ENCODE measurements at places on chromosomes 7 and 10.
A peak's percentile ranks its signal among the peaks of the same experiment; 100 is the strongest.

DNA sequence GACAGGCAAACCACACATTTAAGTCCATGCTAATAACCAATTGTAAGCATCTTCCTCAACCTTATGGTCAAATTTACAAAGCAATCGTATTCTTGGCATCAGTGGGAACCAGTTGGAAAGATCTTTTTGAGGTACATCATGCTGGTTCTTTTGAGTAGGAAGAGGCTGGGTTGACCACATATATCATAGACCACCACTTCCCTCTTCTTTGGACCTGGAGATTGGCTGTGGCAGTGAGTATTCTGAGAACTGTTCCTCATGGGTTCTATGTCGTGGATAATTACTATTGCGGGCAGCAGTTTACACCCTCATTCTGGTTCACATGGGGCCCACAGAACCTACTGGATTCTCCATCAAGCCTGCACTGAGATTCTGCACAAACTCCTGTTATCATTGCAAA is 35.5 kb upstream of the C1GALT1 start:
- DNase-seq = no peak

DNA sequence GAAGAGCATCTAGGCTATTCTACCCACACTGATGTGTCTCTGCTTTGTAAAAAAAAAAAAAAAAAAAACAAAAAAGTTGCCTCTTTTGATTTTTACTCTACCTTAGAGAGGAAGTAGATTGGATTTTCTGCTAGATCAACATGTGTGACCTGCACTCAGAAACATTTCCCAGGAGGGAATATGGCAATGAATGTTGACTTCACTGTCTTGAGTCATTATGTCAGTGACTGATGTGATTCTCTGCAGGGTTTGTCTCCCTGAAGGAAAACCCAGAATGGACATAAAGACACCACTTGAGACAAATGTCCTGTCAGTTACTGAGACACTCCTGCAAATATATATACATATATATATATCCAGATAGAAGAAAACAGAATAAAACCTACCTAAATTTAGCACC is 370.3 kb downstream of the BMPER start:
- no peak for DNase-seq

DNA sequence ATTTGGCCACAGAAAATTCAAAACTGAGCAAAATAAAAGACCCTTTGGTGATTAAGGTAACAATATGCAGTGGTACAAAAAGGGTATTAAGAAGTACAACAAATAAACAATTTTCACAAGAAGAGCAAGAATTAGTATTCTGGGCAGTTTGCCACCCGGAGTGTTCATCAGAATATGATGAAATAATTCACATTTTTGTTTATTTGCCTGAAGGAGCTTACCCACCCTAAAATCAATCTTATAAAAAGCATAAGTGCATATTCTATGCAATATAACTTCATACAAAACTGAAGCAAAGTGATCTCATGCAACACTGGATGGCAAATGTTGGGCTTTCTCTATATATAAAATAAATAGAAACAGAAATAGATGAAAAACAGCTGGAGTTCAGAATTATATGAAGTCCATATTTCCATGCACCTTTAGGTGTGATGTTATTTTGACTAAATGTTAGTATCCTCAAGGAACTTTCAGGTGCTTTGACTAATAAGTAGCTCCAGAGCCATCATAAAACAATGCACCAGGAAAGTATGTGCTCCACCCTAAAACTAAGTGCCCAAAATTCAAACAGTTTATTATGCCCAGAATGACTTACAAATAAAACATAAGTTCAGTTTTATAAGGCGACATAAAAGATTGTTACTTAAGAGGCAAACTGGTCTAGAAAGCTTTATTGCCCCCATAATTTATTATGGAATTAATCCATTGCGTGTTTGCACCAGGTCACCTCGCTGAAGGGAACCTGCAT is 474.3 kb downstream of the SEMA3D start:
- DNase-seq = peak; percentile 17

DNA sequence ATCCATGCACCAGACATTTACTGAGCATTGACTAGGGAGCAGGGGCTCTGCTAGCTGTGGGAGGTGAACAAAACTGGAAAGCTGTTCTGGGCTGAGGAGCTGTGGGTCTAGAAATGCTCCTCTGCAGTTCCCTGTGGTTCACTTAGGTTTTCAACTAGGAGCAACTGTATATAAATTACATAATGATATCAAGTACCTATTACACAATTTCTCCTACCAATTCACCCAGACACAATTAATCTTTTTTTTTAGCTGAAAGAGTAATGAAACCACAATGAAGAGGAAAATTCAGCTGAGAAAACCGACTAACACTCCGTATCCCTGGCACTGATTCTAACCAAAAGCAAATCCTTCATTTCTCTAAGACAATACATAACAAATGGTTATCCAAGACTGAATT is 39.4 kb downstream of the COL28A1 start:
- peak; percentile 39 for DNase-seq

DNA sequence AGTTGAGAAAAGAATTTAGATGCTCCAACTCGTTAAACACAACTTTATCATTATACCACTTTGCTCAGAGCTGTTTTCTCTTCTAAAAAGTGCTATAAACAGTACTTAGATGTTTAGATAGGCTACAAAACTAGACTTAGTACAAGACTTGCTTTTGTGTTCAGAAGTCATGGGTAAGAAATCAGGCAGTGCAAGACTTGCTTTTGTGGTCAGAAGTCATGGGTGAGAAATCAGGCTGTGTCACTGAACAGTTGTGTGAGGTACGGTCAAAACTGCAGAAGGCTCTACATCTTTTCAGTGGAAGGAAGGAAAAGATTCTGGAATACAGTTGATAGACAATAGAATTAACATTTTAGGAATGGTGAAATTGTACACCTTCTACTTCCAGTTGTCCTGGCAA is 239.7 kb downstream of the DNAJB9 start:
- no peak for DNase-seq

GRCh38 chr10:103533827-103534226 is 40.3 kb downstream of the NEURL1 start:
- DNase-seq = no peak

DNA sequence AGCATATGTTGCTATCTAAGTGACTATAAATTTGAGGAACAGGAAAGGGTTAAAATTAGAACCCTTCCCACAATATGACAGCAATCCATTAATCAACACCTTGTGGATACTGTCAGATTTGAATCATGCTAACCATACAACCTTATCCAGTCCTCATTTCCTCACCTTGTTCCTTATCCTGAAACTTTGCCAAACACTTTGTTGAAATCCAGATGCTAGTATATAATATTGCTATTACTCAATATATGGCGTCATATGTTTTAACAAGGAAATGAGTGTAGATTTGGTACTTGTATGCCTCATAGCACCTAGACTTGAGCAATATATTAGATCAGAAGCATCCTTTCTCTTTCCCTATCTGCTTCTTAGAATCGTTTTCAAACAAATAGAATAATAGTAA is 66.3 kb upstream of the SLC25A13 start:
- peak; percentile 71 for DNase-seq

- no peak for DNase-seq
Measured at GRCh38 chr7:17910377-17910776, 29.9 kb downstream of the SNX13 start.

DNA sequence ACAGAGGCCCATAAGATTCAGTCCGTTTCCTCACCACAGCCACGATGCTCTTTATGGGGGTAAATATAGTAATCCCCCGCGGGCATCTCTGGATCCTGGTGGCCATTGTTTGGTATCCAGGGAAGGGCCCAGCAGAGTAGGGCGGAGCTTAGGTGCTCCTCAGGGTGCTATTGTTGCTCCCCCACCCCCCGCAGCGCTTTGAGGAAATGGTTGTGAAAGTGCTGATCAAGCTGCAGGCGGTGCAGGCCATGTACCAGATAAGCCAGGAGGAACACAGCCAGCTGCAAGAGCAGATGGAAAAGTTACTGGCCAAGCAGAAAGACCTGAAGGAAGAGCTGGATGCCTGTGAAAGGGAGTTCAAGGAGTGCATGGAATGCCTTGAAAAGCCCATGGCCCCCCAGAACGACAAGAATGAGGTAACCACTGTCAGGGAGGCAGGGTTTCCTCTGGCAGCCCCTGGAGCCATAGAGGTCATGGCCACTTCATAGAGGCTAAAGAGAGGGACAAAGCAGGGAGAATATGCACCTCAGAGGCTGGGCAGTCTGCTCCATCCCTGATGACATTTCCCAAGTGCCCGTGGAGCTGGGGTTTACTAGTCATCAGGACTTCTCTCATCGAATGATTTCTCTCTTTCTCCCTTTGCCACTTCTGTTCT is 17.6 kb upstream of the FLNC start:
- peak; percentile 77 for DNase-seq

DNA sequence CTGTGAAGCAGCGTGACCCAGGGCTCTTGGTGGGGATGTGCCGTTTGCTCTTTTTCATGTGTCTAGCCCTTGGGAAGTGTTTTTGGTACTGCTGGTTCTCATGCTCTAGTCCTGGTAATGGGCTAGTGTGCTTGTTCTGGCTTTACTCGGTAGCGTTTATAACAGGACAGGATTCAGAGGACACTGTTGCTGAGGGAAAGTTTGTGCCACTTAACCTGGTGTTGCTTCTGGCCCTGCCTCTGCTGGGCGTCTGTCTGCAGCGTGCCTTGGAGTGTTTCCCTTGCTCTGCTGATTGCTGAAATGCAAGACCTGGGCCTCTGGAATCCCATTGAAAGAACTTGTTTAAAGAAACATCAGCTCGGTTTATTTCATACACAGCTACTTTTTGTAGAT is 35.0 kb downstream of the INPP5A start:
- DNase-seq = peak; percentile 62

GRCh38 chr10:13858709-13859108 is 271.9 kb downstream of the PRPF18 start:
- no peak for DNase-seq
